GM04503 (cell line): ENCODE measurements at places on chromosomes 2 and 18.

DNA sequence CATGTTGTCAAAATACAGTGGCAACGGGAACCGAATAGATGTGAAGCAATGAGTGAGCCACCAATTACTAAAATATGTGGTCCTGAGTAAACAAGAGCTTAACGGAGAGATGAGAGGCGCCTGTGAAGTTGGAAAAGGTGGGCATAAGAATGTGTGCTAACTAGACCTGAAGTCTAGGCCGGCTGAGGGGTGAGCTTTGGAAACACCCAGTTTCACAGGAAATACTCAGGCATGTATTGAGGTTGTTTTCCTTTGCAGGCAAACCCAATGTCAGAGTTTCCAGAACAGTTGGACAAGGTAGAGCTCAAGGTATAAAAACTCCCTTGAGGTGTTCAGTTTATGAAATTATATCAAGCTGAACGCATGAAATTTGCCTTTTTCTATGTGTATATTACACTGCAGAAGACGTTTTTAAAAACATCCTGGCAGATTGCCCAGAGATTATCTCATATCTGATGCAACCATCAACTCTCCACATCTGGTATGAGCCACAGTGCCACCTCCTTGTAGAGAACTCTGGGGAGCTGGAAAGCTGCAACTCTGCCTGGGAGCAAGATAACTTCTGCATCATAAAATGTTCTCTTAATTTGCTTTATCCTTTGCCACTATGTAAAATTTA lies 3.9 kb upstream of the WDSUB1 start:
- peak; percentile 63 for DNase-seq

DNA sequence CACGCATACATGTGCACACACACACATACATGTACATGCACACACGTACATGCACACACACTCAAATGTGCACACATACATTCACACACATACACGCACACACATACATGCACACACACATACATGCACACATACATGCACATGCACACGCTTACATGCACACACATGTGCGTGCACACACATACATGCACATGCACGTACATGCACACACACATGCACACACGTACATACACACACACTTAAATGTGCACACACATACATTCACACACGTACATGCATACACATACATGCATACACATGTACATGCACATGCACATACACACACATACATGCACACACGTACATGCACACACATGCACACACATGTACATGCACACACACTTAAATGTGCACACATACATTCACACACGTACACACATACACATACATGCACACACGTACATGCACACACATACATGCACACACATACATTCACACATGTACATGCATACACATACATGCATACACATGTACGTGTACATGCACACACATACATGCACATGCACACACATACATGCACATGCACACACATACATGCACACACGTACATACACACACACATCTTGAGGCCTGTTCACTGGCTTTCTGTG lies 283.7 kb upstream of the ID2 start:
- no peak for DNase-seq

- DNase-seq: no peak
These were observed 61.0 kb downstream of the TNFRSF11A start for GRCh38 chr18:62386091-62386490.

GRCh38 chr2:179424571-179424970 lies 159.9 kb upstream of the SESTD1 start:
- no peak for DNase-seq

DNA sequence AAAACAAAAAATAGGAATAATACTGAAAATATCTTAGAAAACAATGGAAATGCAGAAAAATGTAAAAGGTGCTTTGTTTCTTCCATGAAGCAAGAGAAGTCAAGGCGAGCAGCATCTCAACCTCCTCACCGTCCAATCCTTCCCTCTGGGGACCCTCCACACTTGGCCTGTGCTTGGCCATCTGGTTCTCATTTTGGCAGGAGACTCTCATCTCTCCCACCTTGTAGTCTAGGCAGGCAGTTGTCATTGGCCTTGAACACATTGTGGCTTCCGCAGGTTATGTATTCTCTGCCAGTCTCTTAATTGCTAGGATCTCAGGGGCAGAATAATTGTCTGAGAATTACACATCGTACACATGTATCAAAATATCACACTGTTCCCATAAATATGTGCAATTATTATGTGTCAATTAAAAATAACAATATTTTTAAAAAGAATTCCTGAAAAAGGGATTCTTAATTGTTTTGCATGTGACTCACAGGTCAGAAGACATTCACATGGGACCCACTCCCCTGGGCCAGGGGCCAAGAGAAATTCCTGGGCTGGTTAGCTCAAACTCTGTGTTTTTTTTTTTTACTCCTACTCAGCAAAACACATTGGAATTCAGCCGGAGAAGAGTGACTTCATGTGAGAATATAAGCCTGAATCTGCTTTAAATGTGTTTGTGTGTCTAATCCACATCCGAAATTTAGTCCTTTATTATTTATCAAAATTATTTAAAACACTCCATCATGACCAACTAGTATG lies 14.0 kb upstream of the ANKRD62 start:
- no peak for DNase-seq

GRCh38 chr2:35461406-35461805 lies 894.2 kb upstream of the CRIM1 start:
- DNase-seq: no peak

- no peak for DNase-seq
These were observed 32.5 kb downstream of the GPR45 start for GRCh38 chr2:105274046-105274445.

DNA sequence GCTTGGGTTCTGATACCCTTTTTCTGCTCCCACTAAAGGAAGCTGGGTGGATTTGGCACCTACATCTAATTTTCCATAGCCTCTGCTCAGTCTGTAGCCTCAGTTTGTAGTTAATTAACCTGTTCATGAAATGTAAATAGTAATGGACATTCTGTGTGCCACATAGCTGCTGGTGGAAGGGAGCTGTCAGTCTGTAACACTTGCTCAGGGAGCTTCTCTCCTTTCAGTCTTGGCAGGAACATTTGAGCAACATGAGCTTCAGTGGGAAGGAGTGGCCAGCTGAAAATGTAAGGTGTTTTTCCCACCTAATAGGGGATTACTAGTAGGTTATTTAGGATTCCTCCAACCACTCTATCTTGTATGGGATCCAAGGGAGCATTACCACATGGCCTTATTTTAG lies 203.4 kb downstream of the ASXL3 start:
- no peak for DNase-seq

GRCh38 chr2:233267516-233268245 lies 16.2 kb downstream of the ATG16L1 start:
- no peak for DNase-seq

- DNase-seq: no peak
These were observed 193.7 kb upstream of the ID2 start for GRCh38 chr2:8488001-8488738.

DNA sequence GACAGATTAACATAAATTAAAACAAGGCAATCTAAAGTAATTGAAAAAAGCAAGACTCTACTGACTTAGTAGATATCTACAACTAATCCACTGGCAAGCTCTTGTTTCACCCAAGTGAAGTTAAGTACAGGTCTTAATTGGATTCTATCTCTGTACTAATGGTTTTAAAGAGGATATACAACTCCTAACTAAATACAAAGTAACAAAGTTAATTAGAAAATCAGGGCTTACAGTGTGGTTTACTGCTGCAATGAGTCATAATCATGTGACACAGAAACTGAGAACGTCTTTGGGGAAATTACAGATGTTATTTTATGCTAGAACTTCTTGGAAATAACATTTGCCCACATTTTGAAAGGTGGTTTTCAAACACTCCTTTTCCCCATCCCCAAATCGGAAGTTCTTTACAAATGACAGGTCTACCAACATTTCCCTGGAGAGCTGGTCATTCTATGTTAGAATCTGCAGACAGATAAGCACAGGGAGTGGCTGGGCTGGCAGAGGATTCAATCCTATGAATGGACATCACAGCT lies 245.3 kb downstream of the STK39 start:
- peak; percentile 7 for DNase-seq

DNA sequence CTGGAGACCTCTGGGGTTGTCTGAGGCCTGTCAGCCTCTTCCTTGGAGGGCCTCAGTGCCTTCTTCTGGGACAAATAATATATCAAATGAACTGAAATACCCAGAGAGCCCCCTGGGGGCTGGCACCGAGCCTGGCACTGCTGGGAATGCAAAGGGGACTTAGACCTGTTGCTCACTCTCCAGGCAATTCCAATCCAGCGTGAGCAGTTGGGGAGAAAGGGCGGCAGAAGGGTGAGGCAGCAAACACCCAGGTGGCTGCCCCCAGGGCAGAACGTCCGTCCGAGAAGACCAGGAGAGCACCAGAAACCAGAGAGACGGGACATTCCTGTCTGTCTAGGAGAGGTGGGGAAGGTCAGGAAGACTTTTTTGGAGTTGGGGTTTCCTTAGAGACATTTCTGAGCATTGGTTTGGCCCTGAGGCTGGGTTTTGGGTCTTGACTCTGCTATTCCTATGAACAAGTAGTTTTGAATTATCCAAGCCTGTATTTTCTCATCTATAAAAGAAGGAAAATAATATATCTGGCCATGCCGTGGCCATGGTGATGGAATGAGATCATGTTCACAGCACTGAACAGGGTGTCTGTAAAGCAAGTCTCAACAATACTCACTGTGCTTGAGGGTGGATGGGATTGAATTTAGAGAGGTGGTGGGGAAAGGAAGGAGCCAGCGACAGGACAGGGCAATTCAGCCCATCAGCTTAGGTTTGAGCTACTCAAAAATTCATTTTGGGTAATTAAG lies 44.3 kb upstream of the ZBTB7C start:
- DNase-seq: no peak

GRCh38 chr18:31606265-31606664 lies 14.6 kb downstream of the TTR start:
- DNase-seq: no peak

DNA sequence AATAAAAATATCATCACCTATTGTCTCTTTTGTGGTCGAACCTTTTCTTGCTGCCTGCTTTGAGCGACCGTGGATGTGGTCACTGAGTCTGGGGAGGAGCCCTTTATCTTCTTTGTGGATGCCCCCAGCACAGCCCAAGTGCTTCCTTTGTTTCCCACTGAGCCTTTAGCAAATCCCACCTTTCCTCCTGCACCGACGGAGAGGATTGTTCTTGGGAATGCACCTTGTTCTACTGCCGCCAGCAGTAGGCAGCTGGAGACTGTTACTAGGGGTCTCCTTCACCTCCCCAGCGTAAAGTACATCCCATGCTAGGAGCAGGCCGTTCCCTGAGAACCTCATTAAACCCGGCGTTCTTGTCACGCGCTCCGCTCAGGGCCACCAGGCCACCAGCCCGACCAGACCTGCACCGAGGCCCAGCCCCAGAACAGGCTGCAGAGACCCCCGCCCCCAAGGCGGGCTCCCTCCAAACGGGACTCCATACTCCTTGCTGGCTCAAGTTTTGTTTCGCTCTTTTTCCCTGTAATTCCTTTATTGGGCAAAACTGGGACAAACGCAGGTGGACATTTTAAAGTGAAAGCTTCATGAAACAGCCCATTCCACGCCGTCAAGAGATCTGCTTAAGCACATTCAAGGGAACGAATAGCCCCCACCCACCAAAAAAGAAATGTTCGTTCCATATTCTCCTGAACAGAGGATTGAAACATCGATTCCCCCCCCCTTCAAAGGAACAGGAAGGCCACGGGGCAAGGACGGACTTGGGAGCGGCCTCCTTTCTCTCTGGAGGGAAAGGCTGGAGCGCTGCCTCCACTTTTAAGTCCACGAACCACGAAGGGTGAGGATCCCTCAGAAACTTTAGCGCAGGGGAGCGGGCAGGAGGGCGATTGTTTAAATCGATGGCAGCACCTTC lies 1.1 kb upstream of the MAT2A start:
- DNase-seq: no peak

GRCh38 chr2:67666386-67667053 lies 269.4 kb downstream of the ETAA1 start:
- no peak for DNase-seq

DNA sequence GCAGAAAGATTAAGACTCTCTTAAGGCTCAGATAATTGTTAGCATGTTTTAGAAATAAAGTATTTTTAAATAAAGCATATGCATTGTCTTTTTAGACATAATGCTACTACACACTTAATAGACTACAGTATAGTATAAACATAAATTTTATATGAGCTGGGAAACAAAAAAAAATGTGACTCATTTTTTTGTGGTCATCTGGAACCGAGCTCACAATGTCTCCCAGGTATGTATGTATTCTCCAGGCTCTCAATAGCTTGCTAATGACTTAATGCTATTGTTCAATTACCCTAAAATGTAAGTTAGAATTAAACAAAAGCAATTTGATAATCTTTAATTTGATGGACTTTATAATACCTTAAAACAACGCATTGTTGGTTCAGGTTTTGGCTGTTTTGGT lies 167.2 kb downstream of the NUP35 start:
- DNase-seq: no peak

DNA sequence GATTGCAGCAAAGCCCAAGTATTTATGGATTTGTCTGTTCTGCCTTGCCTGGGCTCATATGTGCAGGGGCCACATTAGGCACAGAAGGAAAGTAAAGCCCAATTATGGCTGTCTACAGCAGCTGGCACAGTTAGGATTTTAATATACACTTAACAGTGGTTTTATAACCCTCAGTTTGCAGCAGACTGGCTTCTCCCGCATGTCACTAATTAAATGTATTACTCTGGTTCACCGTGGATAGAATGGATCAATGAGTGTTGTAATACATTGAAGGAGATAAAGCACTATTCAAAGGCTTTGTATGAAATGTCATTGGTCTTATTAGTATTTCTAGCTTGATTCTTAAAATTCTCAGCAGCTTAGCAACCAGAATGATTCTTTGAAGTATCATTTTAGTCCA lies 320.2 kb downstream of the KCNS3 start:
- DNase-seq: no peak

- DNase-seq: no peak
These were observed 50.3 kb downstream of the INHBB start for GRCh38 chr2:120396013-120396860.

DNA sequence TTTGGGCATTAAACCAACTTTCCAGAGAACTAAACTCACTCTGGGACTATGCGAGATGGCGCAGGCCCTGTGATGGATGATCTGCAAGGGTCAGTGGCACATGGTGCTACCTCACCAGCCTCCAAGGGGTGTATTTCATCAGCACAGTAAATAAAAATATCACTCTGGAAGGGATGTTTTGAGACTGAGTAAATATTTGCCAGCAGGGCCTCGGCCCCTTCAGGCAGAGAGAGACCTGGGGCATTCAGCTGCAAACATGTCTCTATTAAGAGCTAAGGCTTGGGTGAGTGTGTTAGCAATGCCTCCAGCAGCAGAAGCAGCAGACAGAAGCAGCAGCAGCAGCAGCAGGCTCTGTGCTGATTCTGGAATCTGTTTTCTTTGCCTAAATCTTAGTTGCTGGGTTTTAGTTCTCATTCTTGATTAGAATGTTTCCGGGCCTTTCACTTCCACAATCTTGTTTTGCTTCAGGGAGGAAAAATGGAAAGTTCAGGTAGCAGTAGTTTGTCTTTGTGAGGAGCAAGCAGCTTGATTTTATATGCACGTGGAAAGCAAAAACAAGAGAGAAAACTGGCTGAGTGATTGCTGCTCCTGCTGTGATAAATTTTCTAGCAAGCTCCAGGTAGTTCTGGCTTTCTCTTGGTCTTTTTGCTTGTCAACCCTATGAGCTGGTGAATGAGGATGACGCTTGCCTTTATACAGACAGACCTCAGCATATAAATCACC lies 18.6 kb downstream of the ADCYAP1 start:
- DNase-seq: no peak

GRCh38 chr2:142694282-142694681 lies 183.2 kb upstream of the KYNU start:
- DNase-seq: no peak
